ENCODE measurements at places on chromosomes 1 and 21.

- DNase-seq, result peak; percentile 74
Observed at GRCh38 chr1:206935491-206936067, 10.7 kb downstream of the PIGR start.

DNA sequence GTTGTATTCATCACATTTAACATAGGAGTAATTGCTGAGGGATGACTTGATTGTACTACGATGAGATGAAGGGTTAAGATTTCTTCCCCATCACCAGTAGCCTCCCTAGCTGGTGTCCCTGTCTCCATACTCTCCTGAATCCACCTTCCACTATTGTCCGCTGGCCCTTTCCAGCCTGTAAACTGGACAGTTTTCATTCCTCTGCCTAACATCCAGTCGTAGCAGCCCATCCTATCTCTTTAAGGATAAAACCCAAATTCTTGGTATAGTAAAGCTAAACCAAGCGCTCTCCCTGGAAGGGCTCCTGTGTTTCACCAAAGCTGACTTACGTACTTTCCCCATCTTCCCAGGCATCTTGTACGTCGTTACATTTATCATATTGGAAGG, 670 bp downstream of the COX20 start:
- DNase-seq, result peak; percentile 29

DNA sequence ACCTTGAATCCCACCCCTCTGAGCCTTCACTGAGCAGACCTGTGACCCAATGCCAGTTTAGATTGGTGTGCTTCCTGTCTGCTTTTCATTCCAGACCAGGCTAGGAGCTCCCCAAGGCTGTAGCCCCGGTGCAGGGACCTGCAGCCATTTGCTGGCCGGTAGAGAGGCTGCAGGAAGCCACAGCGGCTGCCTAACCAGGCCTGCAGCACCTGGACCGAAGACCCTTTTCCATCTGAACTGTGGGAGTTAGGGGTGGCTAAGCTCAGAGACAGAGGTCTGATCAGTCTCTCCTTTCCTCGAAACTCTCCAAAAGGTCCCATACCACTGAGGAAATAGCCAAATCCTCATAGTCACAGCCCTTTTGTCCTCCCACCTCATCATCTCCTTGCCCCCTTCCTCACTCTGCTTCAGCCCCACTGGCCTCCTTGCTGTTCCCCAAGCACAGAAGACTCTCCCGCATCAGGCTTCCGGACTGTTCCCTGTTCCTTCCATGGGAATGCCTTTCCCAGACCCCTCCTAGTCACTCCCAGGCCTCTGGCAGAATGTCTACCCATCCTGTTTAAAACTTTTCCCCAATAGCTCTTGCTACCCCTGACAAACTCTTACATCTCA, 674 bp upstream of the TTC4 start:
- no peak for DNase-seq

DNA sequence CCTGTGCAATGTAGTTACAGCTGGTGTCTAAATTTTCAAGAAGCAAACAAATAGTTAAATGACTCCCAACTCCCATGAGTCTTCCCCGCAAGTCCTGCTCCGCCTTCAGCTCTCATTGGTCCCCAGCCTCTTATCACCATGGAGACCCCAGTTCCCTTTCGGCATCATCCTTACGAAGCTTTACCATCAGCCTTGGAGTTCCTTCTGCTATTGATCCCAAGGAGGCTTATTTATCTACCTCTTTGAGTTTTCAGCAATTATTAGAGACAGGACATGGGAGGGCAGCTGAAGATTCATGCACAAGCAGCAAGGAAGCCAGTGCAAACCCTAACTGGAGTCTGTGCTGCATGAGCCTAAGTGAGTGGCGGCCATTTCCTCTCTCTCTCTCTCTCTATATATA, 12.3 kb downstream of the KCNA2 start:
- no peak for DNase-seq

DNA sequence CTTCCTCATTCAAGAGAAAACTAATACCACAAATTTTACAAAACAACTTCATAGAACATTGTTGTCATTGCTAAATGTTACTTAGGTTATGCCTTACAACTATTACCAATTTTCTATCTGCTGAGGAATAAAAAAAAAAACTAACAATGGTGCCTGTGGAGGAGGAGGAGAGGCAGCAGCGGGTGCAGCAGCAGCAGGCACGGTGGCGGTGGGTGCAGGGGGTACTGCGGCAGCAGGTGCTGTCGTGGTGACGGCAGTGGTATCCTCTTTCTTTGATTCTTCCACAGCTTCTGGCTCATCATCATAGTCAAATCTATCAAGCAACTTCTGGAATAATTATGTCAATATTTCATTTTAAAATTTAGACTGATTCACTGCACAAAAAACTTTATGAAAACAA, 35.5 kb downstream of the SCAF4 start:
- no peak for DNase-seq

- no peak for DNase-seq
Observed at GRCh38 chr1:223068900-223069665, 74.0 kb downstream of the TLR5 start.

- DNase-seq, result no peak
Observed at GRCh38 chr1:184437291-184437690, 50.5 kb downstream of the C1orf21 start.

GRCh38 chr1:111585447-111586086, 34.0 kb upstream of the RAP1A start:
- DNase-seq, result no peak

DNA sequence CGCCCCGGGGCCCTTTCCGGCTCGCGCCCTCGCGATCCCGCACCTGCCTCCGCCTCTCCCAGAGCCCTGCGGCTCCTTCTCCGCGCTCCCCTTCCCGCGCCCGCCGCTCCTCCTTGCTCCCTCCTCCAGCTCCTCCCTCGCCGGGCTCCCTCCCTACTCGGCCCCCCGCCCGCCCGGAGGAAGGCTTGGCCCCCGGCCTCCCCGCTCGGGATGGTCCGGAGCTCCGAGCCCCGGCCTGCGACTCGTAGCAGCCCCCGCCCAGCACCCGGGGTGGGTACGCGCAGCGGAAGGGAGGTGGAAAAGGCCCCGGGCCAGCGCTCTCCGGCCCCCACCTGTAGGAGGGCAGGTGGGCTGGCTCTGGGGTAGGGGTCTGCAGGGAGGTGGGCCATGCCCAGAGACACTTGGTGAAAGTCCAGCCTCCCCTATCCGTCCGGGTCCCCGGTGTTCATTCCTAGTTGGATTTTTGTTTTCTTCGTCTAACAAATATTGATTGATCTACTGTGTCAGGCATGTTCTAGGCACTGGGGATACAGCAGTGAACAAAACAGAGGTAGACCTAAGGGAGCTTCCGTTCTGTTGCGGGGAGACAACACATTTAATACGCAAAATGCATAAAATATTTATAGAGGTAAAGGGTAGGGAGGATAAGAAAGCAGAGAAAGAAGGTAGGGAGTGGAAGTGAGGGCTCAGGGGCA, at the start of gene HTR1D:
HTR1D (minus strand) TSS at position 82 of the 695 bp plus-strand sequence. CDS start 23,283 bp downstream, outside the sequence.
- peak; percentile 25 for DNase-seq

- DNase-seq, result no peak
Observed at GRCh38 chr1:29752141-29752540, 515.8 kb downstream of the PTPRU start.

- DNase-seq, result peak; percentile 70
Observed at GRCh38 chr1:90721210-90722194, 4.4 kb upstream of the BARHL2 start.

DNA sequence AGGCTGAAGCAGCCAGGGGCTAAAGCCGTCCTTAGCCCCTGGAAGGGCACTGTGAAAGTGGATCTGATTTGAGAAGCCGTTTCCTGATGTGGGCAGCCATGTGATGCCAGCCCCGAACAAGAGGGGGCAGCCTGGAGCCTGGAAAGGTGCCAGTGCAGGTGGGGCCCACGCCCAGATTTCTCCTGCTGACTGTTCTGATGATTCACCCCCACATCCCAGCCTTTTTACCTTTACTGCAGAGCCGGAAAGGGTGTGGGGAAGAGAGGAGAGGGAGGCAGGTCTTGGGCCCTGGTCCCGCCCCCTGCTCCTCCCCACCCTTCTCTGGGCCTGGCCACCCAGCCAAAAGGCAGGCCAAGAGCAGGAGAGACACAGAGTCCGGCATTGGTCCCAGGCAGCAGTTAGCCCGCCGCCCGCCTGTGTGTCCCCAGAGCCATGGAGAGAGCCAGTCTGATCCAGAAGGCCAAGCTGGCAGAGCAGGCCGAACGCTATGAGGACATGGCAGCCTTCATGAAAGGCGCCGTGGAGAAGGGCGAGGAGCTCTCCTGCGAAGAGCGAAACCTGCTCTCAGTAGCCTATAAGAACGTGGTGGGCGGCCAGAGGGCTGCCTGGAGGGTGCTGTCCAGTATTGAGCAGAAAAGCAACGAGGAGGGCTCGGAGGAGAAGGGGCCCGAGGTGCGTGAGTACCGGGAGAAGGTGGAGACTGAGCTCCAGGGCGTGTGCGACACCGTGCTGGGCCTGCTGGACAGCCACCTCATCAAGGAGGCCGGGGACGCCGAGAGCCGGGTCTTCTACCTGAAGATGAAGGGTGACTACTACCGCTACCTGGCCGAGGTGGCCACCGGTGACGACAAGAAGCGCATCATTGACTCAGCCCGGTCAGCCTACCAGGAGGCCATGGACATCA, at the start of gene SFN:
SFN (plus strand) TSS at position 369 of the 904 bp plus-strand sequence; CDS start at position 433, 64 bp downstream.
- peak; percentile 62 for DNase-seq

GRCh38 chr1:171740356-171740863, 1.5 kb downstream of the VAMP4 start:
- DNase-seq, result no peak

- no peak for DNase-seq
Observed at GRCh38 chr1:41853907-41854306, 64.8 kb downstream of the HIVEP3 start.

DNA sequence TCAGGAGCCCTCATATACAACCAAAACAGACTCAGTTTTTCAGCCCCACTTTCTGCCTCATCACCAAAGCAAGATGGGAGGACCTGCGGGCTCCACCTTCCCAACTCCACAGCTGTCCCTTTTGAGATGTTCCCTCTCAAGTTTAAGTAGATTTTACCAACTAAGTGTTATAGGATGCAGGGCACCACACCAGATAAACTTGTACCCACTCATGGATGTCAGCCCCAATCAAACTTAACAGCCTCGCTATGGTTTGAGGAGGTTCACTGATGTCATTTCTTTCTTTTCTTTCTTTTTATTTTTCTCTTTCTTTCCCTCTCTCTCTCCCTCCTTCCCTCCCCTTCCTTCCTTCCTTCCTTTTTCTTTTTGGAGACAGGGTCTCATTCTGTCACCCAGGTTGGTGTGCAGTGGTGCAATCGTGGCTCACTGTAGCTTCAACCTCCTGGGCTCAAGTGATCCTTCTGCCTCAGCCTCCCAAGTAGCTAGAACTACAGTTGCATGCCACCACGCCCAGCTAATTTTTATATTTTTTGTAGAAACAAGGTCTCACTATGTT, 13.4 kb downstream of the CD58 start:
- DNase-seq, result no peak

GRCh38 chr1:190688096-190688495, 210.4 kb upstream of the BRINP3 start:
- no peak for DNase-seq

GRCh38 chr1:88274431-88274830, 409.6 kb upstream of the PKN2 start:
- DNase-seq, result no peak

- no peak for DNase-seq
Observed at GRCh38 chr1:3524556-3525203, 70.2 kb downstream of the ARHGEF16 start.

DNA sequence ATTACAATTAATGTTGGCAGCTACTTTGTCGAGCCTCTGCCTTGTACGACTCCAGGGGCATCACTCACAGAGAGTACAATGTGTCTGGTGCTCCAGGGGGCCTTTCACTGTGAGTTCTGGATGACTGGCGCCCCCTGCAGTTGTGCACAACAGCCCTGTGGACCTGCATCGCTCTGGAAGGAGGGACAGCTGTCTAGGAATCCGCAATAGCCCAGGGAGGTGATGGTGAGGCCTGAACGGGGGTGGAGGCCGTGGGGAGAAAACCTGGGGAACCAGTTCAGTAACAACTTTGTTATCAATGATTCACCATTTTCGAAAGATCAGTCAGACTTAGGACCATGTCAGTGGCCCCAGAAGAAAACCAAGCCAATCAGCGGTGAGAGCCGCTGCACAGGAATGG, 189.1 kb downstream of the KAZN start:
- DNase-seq, result no peak

GRCh38 chr1:41731516-41732030, 187.1 kb downstream of the HIVEP3 start:
- DNase-seq, result no peak

GRCh38 chr1:84538599-84538998, 32.2 kb upstream of the GNG5 start:
- no peak for DNase-seq

DNA sequence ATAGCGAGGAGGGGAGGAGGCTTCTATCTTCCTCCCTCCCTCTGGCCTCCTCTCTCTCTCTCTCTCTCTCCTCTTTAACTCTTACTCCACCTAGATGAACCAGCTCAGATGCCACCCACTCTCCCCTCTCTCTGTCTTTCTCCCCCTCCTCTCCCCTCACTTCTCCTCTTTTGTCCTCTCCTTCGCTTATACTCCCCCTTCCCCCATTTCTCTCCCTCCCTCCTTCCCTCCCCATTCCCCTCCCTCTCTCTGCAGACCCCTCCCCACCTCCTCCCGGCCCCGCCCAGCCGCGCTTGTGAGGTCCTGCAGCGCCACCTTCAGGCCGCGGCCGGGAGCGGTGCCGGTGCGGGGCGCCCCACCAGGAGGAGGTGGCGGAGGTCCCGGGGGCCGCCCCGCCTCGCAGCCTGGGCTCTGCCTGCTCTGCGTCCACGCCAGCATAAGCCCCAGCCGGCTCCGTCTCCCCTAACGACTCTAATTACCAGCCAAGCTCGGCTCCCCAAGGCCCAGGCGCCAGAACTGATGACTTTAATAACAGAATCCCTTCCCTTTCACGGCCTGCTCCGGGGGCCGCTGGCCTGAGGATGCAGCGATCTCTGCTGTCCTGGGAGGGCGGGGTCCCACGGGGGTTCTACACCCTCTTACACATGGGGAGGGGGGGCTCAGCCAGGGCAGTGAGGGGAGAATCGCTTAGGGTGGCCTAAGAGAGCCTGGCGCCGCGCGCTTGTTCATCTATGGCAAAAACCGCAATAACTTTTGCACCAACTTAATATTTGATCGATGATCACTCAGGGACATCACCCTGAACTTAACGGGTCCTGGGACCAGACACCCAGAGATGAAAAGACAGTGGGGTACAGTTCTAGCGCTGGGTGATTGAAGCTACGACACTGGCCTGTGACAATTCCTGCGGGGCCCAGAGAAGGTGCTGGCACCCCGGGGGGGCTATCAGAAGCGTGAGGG, 637.3 kb downstream of the MATN1 start:
- DNase-seq, result peak; percentile 47

DNA sequence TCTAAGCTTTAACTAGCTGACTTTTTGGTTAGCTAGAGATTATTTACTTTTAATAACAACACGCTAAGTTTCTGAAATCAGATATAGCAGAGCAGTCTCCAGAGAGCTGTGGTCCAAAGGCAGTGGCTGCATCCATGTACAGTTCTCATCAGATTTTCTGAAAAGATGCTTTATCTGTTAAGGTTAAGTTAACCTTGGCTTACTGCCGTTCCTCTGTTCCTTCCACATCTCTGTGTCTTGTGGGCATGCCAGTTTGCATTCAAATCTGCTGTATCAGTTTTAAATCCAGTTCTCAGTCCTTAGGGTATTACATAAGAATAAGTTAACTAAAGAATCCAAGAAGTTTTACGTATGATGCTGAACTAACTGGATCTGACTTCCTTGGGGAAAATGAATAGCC, 46.8 kb downstream of the SPATA46 start:
- DNase-seq, result no peak

All from activated naive CD4-positive, alpha-beta T cell treated with anti-CD3 and anti-CD28 coated beads, Interleukin-2, amount 10 ng/mL, durations not matched to agents 7 days and 5 days (primary cell).